ENCODE measurements at places on chromosomes 13 and 19.

GRCh38 chr19:30289336-30289735 lies 82.8 kb upstream of the ZNF536 start:
- DNase-seq, result no peak

GRCh38 chr13:113343692-113343968 lies 20.3 kb downstream of the GRTP1 start:
- no peak for DNase-seq

DNA sequence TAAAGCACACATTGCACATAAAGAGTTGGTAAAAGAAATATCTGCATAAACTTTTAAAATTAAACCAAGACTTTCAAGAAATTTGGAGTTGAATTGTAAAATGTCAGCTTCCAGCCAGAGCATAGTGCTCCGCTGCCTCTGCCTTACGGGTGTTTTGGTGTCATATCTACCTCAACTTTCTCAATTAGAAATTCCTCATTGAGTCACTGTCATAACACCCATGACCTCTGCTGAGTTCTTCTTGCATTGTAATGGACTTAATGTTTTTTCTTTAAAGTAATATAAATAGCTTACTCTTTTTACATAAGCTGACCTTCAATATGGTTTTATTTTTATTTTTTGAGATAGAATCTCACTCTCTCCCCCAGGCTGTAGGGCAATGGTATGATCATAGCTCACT lies 551.0 kb upstream of the NBEA start:
- peak; percentile 39 for DNase-seq

DNA sequence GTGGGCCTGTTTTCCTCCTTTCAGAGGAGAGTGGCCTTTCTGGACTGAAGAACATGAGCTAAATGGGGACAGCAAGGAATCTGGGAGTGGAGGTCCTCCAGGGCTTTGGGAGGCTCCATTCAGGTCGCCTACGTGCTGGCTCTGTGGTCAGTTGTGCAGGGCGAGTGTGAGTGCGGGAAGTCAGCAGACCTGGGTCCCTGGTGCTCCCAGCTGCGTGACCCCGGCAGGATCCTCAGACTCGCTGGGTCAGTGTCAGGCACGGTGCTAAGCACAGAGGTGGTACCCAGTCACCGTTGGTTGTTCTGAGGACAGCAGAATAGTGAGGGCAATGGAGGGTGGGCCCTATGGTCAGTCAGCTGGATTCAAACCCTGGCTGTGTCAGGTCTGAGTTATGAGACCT lies 85.8 kb downstream of the SIPA1L3 start:
- no peak for DNase-seq

DNA sequence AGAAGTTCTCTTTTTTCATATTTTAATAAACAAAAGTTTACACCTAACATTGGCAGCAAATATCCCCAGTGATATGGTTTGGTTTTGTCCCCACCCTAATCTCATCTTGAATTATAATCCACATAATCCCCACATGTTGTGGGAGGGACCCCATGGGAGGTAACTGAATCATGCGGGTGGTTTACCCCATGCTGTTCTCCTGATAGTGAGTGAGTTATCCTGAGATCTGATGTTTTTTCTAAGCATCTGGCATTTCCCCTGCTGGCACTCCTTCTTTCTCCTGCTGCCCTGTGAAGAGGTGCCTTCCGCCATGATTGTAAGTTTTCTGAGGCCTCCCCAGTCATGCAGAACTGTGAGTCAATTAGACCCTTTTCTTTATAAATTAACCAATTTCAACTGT lies 214.7 kb downstream of the SLITRK1 start:
- no peak for DNase-seq

- DNase-seq, result no peak
Measured at GRCh38 chr13:110559429-110559943, 2.0 kb downstream of the RAB20 start.

GRCh38 chr13:43273362-43273761 lies 250.0 kb downstream of the DNAJC15 start:
- no peak for DNase-seq

- no peak for DNase-seq
Measured at GRCh38 chr19:8324186-8325050, 3.1 kb downstream of the RPS28 start.

- DNase-seq, result no peak
Measured at GRCh38 chr19:15260939-15261338, 28.7 kb upstream of the EPHX3 start.

DNA sequence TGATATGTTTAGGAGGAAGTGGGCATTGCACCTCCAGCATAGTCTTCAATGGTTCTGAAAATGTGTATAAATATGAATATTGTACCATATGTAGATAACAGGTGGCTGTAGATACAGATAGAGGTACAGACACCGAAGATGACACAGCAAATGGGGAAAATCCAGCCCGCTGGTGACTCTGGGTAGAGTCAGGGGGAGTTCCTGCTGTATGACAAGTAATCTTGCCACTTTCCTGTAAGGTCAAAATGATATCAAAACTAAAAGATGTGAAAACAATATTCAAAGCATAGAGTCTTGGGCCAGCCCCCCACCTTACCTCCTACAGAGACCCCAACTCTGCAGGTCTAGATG lies 17.8 kb downstream of the C2CD4C start:
- DNase-seq, result no peak

DNA sequence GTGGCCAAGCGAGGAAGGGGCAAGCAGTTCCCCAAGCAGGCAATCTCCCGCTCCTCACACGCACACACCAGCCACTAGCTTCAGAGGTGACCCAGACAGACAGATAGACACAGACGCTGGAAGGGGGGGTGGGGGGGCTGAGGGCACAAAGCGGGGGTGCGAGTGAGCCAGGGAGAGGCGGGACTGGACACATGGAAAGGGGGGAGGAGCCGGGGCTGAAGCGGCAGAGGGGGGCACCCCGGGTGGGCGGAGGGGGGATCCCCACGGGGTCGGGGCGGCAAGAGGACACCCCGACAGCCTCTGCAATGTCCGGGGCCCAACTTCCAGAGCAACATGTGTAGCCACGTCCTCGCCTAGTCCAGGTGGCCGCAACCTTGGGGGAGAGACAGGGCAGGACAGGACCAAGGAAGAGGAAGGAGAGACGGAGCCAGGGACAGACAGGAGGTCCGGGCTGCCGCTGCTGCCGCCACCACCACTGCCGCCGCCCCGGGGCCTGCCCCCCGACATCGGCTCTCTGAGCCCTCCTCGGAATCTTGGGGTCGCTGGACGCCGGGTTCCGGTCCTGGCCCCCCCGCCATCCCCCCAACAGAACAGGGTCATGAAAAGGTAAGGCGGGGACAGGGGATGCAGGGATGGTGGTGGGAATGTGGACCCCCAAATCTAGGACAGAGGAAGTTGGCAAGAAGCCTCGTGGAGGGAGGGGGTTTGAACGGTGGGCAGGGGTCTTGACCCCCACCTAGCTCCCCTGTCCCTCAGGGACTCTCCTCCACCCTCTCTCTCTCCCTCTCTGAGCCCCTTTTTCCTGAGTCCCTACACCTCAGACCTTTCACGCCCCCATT lies 1.1 kb downstream of the GRIN2D start:
- no peak for DNase-seq

GRCh38 chr19:32404933-32405430 lies 588 bp upstream of the DPY19L3 start:
- DNase-seq, result no peak

- no peak for DNase-seq
Measured at GRCh38 chr13:26680123-26680450, 80.5 kb downstream of the GPR12 start.

DNA sequence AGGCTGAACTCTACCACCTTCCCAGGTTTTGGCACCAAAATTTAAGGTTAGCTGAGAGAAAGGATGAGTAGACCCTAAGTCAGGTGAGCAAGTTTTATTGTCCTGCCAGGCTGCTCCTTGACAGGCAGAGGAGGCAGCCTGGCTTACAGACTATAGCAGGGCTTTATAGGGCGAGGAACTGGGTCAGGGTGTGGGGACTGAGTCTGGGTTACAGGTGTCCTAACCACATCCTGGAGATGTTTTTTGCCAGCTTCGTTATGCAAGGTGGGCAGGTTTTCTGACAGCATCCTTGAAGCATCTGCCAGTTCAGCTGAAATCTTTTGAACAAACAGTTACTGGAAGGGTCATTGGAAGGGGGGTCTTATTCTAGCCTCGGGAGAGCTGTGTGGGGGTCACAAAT lies 905.7 kb upstream of the SLITRK5 start:
- no peak for DNase-seq

GRCh38 chr13:21138561-21138960 lies 37.8 kb downstream of the SKA3 start:
- DNase-seq, result no peak

GRCh38 chr19:43351998-43352746 lies 1.3 kb upstream of the CD177 start:
- DNase-seq, result no peak

DNA sequence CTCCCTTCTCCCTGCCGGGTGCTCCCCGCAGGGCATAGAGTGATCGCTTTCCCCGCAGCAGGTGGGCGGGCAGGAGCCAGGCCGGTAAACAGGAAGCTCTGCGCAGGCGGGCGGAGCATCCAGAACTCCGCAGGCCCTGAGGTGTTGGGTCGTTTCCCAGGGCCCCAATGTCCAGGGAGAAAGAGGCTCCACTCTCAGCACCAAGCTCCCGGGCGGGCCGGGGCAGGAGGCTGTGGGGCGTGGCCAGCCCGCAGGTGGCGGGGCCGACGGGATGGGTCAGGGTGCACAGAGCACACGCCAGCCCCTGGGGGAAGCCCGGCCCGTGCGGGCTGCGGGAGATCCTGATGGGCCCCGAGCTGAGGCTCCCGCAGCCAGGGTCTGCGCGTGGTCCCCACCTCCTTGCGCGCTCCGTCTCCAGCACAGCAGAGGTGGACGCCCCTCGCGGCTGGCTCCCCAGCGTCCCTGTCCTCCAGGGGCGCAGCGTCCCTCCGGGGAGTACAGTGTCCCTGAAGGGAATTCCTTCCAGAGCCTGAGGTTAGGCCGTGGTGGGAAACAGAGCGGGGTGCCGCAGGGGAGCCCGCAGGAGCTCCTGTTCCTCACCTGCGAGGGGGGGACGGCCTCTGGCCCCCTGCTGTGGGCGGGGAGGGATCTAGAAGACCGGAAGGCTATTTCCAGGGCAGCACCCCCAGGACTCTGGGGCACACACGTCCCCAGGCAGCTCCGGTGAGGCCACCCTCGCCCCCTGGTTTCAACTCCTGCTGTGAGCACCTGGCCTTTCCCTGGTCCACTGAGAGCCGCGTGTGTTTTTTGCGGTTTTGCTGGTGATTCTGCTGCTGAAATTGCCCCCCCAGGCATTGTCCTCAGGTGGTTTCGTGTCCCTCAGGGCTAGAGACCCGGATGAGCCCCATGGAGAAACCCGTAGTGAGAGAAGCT lies 12.2 kb downstream of the PIP5K1C start:
- no peak for DNase-seq

GRCh38 chr19:11268783-11269267 lies 6.5 kb upstream of the DOCK6 start:
- peak; percentile 88 for DNase-seq

DNA sequence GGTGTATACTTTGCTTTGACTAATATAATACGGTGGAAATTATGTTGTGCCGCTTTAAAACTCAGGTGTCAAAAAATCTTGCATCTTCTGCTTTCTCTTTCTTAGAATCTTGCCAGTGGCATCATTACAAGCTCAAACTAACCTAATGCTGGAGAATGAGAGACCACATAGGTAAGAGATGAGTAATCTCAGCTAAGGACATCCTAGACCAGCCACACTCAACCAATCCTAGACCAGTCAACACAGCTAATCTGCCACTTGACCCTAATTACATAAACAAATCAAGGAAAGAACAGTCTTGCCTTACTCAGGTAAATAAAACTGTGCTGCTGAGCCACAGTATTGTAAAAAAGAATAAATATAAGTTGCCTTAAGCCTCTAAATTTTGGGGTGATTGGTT lies 1323.9 kb upstream of the SPRY2 start:
- no peak for DNase-seq

- no peak for DNase-seq
Measured at GRCh38 chr13:47004540-47004939, 107.7 kb upstream of the HTR2A start.

GRCh38 chr13:46571189-46571908 lies 18.4 kb downstream of the LRCH1 start:
- DNase-seq, result no peak

- no peak for DNase-seq
Measured at GRCh38 chr13:94860981-94861407, 148.6 kb upstream of the SOX21 start.

DNA sequence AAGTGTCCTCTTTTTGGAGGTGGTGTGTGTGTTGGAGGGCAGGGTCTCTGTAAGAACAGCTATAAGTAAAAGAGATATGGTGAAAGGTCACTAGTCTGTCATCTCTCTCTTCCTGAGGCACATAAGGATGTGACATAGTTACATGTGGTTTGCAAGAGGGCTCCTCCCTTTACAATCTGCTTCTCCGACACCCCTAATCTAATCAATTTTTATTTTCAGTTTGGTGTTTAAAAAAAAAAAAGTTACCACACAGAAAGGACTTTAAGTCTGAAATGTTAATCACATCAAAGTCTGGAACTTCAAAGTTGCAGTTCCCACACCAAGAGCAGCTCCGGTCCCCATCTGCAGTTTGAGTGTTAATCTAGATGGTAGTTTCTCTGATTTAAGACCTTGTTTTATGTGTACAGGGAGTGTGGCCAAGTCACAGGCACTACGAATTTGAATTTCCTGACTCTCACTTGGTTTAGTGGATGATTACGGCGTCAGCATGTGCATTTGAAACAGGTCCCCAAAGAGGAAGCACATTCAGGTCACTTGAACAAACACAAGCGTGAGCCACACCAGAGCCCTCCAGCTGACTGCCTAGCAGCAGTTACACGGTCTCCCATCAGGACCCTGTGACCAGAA lies 53.1 kb downstream of the FOXO1 start:
- no peak for DNase-seq

DNA sequence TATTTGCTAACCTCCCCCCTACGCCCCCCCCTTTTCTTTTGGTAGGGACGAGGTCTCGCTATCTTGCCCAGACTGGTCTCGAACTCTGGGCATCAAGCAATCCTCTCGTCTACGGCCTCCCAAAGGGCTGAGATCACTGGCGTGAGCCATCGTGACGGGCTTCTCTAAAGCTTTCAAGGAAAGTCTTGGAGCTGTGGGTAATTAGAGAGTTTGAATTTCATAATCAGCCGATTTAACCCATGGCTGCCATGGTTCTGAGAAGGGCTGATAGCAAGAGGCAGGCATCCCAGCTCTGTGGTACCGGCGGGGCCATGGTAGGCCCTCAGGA lies 679 bp upstream of the ABHD8 start:
- DNase-seq, result no peak

DNA sequence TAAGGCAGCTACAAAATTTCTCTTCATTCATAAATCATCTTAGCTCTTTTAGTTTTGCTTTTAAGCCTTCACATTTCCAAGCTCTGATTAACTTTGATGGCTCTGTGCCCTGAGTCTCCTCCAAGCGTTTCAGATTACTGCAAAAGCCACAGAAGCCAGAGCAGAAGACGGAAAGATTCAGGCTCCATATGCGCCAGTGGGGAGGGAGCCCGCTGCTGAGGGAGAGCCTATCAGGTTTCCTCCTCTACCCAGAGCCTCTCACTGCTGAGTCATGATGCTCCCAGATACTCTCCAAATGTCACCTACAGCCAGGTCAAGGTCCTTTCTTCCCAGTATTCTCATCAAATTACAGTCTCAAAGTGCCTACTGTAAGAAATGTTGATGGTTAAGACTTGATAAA lies 193.6 kb downstream of the RAP2A start:
- DNase-seq, result peak; percentile 52

- DNase-seq, result no peak
Measured at GRCh38 chr19:19606021-19606420, 12.5 kb downstream of the PBX4 start.

GRCh38 chr13:45784755-45785675 lies 66.5 kb downstream of the SIAH3 start:
- no peak for DNase-seq

Measured in HFF-Myc (cell line).